ENCODE measurements at places on chromosomes 1 and 21.

GRCh38 chr1:87594736-87595383 is 266.2 kb downstream of the LMO4 start:
- no peak for DNase-seq

- no peak for DNase-seq
These were observed 1142.7 kb upstream of the NCAM2 start for GRCh38 chr21:19855522-19855921.

- DNase-seq: no peak
These were observed 55.2 kb downstream of the SLC9A1 start for GRCh38 chr1:27099587-27100334.

DNA sequence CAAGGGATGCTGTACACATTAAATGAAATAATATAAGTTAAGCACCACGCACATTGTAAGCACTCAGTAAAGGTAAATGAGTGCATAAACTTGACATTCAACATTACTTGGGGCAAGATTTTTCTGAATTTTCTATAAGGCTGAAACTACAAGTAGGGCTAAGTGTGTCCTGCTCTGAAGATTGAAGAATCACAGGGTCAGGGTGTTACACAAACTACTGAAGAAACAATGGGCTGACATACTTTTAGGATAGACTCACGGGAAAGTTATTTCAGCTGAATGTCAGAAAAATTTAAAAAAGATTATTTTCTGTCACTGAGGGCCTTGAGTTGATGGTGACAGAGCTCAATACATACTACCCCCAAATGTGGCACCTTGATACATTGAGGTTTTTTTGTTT is 644.2 kb upstream of the PLXNA2 start:
- no peak for DNase-seq

DNA sequence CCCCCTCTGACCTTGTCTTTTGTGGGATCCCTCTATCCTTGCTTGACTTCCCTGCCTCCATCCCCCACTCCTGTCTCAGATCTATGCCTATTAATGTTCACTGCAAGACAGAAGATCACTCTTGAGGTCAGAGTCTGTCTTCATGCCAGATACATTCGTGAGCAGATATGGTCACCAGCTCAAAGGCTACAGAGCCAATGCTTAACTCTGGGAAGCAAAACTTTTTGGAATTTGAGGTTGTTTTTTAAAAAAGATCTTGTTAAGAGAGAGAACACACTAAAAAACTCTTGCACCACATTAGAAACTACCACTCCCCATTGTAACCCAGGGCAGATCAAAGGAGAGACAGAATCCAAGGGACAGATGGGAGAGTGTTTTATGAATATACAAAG is 17.1 kb upstream of the A3GALT2 start:
- DNase-seq: no peak

DNA sequence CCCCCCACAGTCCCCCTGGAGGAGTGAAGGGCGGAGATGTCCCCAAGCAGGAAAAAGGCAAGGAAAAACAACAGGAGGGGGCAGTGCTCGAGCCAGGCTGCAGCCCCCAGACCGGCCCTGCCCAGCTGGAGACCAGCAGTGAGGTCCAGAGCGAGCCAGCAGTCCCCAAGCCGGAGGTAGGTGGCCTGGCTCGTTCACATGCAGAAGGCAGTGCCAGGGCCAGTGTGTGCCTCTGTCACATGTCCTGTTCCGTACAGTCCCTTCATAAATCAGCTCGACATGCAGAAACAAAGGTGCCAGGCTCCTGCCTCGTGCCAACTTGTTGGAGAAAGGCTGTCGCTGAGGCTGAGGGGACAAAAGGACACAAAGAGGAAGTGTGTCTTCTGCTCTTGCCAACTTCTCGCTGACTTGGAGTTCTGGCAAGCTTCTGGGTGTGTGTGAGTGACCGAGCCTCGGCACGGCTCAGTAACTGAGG is 24.1 kb upstream of the MPZL1 start:
- peak; percentile 22 for DNase-seq

DNA sequence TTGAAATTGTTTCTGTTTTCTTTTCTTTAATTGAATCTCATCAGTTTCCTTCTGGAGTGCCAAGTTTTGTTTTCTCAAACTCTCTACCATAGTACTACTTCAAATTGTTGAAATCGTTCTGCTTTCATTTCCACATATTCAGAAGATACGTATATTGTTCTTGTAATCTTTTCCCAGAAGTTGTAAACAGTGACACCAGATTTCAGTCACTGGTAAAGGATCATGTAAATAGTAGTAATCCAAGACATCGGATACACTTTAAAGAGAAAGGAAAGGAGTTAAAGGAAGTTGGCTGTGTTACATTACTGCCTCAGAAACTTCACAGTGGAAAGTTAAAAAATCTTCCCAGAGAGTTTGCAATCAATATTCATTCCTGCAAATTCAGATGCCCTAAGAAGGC is 67.5 kb downstream of the RGL1 start:
- DNase-seq: no peak

DNA sequence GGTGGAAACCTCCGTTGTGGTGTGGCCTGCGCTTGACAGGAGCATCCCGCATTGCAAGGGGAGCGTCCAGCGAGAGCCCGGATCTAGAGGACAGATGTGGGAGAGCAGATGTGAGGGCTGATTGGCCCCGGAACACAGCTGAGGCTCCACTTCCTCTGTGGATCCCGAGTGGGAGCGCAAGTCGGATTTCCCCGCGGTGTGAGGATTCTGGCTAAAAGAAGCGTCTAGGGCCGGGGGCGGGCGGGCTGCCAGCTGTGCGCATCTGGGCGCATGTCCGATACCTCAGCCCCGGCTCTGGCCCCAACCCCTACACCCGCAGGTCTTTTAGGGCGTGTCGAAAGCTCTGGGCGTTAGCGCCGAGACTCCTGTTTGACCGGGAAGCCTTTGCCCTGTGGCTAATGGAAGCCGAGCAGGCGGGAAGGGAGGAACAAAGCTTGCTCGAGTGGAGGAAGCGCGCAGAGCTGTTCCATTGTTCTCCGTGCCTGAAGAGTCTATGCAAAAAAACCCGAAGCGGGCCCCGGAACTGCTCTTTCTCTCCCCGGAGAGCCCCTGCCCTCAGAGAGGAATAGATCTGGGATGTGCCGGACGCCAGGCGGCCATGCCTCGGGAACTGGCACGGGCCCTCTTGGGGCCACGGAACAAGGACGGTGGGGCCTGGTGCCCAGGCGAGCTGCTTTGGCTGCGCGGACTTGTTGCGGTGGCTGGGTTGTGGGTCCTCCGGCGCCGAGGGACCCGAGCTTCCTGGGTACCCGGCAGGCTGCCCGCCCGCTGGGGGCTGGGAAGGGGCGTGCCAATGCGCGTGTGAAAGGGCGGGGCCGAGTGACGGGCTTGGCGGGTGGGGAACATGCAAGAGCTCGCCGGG is 111.1 kb downstream of the NAV1 start:
- DNase-seq: peak; percentile 89

DNA sequence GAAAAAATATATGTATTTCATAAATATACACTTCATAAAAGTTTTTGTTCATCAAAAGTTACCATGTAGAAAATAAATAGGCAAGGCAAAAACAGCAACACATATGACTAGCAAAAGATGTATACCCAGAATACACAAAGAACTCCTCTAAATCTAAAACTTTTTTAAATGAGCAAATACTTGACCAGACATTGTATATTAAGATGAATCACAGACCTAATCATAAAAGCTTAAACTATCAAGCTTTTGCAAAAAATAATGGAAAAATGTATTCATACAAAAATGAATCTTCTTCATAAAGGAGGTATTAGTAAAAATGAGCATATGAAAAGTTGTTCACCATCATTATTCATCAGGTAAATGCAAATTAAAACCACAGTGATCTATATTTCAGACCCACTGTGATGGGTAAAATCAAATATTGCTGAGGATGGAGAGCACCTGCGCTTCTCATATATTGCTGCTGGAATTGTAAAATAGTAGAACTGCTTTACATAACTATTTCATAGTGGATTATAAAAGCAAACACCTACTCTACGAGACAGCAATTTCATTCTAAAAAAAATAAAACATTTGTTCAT is 78.3 kb upstream of the RGS1 start:
- no peak for DNase-seq

DNA sequence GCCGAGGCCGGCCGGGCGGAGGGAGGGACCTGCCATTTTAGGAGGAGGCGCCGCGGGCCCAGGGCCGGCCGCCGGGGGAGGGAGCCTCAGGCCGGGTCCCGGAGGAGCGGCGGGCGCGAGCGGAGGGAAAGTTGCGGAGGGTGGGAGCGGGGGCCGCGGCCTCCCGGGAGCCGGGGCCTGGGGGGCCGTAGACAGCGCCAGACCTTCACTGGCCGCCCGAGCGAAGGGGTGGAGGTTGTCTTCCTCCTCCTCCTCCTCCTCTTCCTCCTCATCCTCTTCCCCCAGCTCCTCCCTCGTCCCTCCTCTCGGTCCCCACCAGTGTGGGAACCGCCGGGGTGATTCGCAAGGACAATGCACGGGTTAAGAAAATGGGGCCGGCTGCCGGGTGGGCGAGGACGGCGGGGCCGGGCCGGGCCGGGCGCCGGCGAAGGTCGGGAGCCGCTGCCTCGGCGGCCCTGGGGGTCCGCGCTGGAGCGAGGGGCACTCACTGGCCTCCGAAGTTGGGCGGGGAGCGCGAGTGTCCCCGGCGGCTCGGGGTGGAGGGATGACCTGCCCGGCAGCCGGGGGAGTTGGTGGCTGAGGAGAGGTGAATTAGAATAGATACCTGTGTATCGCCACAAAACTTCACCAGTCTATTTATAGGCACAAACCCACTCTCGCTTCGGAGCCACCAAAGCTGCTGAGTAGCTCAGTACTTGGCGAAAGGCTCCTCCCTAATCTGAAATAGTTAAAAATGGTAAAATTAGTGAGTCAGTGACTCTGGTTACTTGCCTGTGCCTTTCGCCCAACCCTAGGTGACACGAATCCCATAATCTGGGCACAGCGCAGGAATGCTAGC is 1.3 kb downstream of the DYRK1A start:
- peak; percentile 21 for DNase-seq

DNA sequence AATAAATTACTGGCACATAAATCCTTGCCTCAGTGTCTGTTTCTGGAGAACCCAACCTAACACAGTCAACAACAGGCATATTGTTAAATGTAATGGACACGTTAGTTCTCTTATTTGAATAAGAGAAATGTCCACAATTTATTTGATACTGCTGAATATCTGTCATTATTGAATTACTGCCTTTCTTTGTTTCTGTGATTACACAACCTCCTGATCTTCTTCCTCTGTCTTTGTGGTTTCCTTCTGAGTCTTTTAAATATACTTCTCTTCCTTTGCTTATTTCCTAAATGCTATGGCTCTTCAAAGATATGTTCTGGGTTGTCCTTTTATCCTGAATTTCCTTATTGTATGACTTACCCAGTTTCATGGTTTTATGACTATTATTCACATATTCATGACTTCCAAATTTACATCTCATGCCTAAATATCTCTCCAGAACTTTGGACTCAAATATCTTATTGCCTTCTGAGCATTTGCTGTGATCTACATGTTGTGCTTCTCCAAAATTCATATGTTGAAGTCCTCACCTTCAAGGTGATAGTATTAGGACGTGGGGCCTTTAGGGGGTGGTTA is 39.9 kb downstream of the MSH4 start:
- no peak for DNase-seq

DNA sequence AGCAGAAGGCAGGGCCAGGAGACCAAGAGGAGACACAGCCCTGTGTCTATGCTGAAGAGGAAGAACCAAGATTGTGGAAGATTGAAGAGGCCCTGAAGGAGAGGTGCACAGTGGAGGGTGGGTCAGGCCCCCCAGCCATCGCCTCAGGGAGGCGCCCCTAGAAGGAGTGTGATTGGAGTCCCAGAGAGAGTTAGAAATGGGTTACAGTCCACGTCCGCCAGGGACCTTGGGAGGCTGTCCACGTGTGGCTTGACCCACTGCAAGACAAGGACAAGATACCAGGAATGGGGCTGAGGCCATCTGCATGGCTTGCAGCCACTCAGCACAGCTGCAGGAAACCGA is 375.1 kb downstream of the NPHP4 start:
- DNase-seq: no peak

GRCh38 chr21:35400233-35400939 is 351.3 kb upstream of the RUNX1 start:
- DNase-seq: no peak

DNA sequence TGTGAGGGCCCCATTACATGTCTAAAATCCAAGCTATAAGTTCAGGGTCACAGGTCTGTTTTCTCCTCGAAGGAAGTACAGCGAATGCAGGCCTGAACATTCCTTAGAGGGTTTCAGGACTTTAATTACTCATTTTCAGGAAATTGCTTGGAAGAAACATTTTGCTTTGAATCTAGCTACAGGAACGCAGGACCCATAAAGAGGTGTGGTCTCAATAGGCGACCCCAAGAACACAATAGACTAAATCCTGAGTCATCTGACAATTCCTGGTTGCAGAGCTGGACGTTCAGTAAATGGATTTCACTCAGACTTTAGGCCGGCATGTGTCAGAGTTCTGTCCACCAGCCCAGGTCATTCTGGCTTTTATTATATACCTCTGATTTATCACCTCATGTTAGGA is 1.0 kb upstream of the ERG start:
- DNase-seq: no peak

- no peak for DNase-seq
These were observed 35.5 kb downstream of the KIRREL1 start for GRCh38 chr1:158028969-158029368.

DNA sequence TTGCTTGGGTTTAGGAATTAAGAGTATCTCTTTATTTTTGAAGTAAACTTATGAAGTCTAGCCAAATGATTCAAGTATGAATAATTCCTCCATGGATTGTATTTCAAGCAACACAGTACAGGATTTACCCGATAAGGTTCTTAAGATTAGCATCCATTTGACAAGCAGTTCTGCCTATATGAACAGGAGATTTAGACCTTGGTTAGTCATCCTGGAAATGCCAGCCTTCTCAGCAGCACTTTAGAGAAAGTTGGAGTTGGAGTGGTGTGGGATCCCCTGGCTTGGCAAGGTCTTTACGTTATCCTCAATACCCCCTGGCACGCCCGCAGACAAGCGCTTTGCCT is 1.6 kb downstream of the BCAR3 start:
- no peak for DNase-seq

DNA sequence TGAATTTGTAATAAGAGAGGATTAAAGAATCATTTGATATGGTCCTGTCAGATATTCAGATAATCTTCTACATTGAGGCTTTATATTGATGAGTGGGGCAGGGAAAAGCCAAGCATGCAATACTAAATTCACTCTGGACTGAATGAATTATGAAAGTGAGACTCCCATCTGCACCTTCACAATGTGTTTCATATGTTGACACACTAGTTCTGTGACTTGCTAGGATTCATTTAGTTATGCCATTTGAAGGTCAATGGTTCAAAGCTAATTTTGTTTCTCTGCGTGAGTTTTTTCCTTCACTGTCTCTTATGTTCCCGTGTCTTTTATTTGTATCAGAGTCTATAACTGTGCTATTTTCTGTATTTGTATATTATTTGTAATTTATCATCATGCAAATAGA is 1332.5 kb downstream of the KCNT2 start:
- DNase-seq: no peak

DNA sequence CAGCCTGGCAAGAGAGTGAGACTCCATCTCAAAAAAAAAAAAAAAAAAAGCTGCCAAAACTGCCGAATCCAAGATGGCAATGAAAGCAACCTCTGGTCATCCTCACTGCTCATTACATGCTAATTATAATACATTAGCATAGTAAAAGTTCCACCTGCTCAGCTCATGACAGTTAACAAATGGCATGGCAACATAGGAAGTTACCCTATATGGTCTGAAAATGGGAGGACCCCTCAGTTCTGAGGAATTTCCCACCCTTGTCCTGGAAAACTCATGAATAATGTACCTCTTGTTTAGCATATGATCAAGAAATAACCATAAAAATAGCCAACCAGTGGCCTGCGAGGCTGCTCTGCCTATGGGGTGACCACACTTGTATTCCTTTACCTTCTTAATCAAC is 93.1 kb upstream of the PGBD5 start:
- DNase-seq: no peak
